ENCODE measurements at places on chromosomes 16 and 17.

DNA sequence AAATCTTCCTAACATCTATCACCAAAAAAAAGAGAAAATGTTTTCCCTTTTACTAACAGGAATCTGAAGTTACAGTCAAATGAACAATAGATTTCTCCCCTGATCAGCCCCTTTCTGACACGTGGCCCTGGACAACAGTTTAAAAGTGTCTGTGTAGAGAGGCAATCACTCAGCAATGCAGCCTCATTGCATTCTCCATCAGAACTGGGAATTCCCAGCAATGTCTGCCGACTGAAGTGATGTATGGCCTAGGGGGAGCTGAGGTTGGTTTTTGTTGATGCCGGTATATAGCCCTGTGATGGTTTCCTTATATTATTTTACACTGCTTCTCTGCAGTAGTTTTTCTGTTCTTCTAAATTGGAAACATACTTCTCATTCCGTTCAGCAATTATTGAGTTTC lies 904.3 kb upstream of the CDH8 start:
- DNase-seq, result no peak

- DNase-seq, result no peak
Measured at GRCh38 chr17:30172560-30172959, 55.9 kb downstream of the NSRP1 start.

DNA sequence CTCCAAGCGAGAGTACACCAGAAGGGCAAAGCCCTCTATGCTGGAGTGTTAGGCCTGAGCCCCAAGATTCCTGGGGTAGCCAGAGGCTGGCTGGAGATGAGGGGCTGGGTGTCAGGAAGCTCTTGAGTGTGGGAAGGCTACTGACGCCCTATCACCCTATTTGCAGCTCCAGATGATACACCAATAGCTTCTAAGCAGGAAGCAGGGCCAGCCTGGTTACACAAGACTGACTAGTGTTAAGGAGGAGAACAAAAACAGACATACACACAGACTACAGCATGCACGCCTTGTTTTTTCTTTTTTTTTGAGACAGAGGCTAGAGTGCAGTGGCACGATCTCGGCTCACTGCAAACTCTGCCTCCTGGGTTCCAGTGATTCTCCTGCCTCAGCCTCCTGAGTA lies 15.9 kb downstream of the POLR3K start:
- no peak for DNase-seq

GRCh38 chr17:2264067-2264860 lies 39.3 kb downstream of the SMG6 start:
- no peak for DNase-seq

DNA sequence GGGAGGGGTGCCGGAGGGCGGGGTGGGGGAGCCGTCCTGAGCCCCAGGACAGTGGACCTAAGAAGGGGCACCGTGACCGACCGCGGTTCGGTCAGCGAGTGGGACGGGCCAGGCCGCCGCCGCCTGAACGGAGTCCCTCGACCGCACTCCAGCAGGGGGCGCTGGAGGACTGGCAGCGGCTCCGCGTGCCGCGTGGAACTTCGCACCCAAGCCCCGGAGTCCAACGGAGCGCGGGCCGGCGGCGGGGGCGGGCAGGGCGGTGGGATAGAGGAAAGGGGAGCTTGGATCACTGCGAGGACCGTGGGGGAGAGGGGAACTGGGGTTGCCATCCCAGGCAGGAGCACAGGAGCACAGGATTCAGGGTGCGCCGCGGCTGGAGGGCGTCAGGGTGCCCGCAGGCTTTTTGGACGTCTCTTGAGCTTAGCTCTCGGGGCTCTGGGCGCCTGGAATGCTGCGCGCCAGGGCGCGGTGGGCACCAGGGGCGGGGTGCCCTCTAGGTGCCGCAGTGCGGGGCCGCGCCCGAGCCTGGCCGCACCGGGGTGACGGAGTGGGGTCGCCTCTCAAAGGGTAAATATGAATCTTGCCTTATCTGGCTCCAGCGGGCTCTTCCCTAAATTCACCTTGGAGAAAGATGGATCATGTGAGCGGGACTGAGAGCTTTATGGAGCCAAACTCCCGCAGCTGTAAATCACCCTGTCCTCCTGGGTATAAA lies 379 bp upstream of the OTOP2 start:
- DNase-seq, result peak; percentile 74

- DNase-seq, result peak; percentile 49
Measured at GRCh38 chr16:57235128-57236021, 9.7 kb upstream of the ARL2BP start.

DNA sequence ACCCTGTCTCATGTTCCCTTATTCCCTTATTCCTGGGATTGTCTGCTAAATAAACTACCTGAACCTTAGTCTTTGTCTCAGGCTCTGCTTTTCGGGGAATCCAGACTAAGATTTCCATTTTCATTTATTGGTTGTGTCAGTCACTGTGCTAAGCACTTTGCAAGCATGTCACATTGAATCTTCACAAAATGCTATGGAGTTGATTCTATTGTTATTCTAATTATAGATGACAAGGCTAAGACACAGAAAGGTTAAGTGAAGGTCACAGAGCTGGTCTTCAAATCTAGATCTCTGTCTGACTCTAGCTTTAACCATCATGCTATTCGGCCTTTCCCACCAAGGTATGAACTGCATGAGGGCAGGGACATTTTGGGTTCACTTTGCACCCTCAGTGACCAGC lies 13.4 kb upstream of the CES5A start:
- DNase-seq, result no peak

DNA sequence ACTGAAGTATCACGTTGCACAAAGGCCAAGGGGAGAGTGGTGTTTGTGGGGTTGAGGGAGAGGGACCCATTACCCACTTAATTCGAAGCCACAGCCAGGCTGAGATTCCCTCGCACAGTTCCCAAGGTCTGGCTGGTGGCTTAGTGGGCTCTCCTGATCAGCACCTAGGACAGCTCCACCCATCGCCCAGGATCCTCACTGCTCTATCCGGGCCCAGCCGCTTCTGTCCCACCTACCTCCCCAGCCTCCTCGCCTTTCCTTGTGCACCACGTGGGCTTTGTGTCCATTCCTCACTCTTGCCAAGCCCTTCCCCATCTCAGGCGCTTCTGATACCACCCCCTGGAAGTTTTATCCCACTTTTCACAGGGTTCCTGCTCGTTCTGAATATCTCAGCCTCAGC lies 163.5 kb downstream of the CCT6B start:
- no peak for DNase-seq

DNA sequence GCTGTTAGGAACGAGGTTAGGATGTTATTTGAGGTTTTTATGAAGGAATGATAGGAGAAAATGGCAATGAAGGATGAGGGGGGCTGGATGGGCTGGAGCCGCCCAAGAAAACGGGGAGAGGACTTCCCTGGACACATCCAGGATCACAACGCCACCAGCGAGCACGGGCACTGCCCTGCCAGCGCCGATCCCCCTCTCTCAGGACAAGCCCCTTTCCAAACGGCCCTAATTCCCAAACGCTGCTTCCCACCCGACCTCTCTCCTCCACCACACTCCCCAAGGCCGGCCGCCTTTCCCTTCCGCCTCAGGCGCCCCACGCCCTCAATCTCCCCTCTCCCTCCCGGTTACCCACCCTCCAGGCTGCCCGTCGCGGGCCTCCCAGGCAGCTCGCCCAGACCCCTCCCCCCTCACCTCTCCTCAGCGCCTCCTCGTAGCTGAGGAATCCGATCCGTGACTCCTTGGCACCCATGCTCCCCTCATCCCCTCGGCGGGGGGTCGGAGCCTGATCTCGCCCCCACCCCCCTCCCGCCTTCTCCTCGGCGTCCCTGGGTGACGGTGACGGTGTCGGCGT lies 377 bp downstream of the USP32 start:
- DNase-seq, result no peak

- DNase-seq, result no peak
Measured at GRCh38 chr17:7750321-7750821, 32.8 kb downstream of the DNAH2 start.

GRCh38 chr17:54408731-54409130 lies 491.9 kb upstream of the TOM1L1 start:
- DNase-seq, result no peak

DNA sequence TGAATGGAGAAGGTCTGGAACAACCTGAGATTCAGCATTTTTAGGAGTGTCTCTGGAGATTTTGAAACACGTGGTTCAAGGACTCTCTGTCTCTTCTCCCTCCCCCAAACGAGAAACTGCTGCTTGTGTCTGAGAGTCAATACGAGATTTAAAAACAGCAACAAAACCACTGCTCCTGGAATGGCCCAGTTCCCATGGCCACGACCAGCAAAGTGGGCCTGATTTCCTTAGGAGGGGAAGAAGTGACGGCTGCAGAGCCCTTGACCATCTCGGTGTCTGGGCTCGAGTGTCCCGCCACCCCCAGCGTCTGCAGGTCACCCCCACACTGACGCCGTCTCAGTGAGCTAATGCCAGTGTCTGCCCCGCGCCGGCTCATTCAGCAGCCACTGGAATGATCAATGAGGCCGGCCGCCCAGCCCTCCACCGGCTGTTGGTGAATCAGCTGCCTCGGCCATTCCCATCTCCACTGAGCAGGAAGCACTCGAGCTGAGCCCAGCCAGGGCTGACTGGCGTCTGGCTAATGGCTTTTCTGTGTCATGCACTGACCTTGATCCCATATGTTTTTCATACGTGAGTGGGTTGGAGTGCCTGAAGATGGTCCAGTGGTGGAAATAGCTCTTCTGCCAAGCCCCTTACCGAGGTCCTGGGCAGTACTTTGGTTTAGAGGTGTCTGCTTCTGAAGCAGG lies 151.8 kb downstream of the PITPNC1 start:
- no peak for DNase-seq

DNA sequence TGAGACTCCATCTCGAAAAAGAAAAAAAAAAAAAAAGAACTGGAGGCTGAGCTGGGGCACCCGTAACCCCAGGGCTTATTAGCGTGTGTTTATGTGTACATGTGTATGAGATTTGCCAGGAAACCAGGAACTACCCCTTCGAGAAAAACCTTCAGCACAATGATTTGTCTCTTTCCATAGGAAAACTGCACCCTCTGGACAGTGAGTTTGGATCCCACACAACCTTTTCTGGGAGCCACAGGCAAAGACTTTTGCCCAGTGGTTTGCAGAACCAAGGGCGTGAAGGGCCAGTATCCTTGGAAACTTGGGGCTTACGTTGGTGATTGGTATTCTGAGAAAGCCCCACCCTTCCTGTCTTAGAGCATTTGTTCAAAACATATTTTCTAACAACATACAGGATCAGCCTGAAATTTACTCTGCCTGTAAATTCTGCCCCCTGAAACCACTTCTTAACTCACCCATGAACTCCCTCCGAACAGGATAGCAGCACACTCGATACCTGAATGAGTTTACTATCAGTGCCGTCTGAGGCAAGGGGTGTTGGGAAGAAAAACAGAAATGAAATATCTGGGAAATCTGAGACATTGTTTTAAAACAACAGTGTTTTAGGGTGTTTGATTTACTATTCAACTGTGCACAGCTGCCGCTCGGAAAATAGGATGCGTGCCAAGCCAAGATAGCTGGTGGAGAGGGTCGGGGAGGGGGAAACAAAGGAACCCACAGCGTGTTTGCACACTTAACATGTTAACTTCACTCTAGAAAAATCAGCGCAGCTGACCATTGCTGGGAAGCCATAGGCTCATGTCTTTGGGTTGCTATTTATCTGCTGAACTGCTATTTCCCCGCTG lies 40.2 kb upstream of the MAF start:
- DNase-seq, result no peak

DNA sequence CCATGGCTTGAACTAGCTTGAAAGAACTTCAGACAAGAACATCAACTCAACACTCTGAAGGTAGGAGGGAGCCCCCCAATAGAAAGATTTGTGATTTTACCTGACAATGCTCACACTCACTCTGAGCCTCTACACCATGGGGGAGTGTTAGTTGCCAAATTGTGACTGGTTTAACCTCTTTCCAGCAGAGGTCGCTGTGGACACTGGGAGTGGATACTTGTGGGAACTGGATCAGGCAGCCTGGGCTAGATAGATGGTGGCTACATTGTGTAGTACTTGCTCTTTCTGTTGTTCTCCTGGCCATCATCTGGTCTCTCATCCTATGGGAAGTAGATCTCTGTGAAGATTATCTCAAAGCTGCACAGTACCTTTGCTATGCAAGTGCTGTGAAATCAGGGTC lies 2.9 kb downstream of the SMPD3 start:
- DNase-seq, result peak; percentile 75

- DNase-seq, result no peak
Measured at GRCh38 chr17:33908363-33909064, 346.6 kb upstream of the CCL2 start.
